Stimulated activated CD4-positive, alpha-beta T cell treated with anti-CD3 and anti-CD28 coated beads, Interleukin-1b, Interleukin-23, amount 100 ng/mL, for 24 hours (primary cell): ENCODE measurements at places on chromosomes 3 and 15.

DNA sequence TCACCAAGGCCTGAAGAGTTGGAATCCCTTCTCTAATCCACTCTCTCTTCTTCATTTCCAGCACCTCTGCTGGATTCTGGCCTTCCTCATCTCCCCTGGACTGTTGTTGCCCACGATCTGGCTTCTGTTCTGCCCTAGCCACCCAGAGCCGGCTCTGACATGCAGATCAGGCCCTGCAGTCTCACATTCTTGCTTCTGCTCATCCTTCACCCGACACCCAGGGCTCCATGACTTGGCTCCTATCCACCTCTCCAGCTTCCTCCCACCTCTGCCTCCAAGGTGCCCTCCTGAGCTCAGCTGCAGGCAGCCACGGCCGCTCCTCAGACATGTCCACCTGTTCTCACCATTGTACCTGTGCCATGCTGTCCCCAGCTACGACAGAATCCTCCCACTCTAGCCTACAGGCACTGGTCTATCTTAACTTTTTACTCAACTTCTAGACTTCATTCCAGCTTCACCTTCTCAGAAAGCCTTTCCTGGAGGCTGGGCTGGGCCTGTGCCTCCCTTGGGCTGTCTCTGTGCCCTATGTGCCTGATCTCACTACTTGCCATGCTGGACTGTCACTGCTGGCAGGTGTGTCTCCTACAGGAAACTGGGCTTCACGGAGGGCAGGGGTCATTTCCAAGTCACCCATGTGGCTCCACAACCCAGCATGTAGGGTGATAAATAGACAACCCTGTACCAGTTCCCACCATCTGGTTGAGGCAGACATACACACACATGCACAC lies 16.0 kb upstream of the TBC1D21 start:
- no peak for DNase-seq

- DNase-seq: no peak
Measured at GRCh38 chr3:66809595-66809958, 188.5 kb upstream of the KBTBD8 start.

DNA sequence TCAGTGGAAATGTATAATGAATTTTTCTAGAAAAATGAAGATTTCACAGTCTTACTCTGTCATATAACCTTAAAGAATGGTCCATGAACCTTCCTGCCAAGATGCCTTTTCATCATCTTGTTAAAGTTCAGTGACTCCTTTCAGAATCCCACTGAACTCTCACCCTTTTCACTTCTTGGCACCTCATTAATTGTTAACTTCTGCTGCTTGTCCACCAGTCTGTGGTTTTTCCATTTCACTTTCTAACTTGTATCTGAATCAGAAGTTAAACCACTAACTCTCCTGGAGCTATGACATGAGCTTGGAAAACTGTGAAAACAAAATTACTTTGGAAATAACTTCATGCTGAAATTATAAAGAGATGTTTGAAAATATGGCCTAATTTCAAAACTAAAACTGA lies 281.2 kb upstream of the ALCAM start:
- DNase-seq: no peak

- no peak for DNase-seq
Measured at GRCh38 chr3:95399585-95399984, 1336.7 kb downstream of the NSUN3 start.

- no peak for DNase-seq
Measured at GRCh38 chr3:54004335-54004734, 112.7 kb upstream of the SELENOK start.
